Right renal cortex interstitium (tissue), 3 donors: ENCODE measurements at places on chromosomes 2 and 18. TPM values are rescaled to one million over a fixed set of nuclear protein-coding genes. Genes with fewer than 3 reads are reported as not detected.

DNA sequence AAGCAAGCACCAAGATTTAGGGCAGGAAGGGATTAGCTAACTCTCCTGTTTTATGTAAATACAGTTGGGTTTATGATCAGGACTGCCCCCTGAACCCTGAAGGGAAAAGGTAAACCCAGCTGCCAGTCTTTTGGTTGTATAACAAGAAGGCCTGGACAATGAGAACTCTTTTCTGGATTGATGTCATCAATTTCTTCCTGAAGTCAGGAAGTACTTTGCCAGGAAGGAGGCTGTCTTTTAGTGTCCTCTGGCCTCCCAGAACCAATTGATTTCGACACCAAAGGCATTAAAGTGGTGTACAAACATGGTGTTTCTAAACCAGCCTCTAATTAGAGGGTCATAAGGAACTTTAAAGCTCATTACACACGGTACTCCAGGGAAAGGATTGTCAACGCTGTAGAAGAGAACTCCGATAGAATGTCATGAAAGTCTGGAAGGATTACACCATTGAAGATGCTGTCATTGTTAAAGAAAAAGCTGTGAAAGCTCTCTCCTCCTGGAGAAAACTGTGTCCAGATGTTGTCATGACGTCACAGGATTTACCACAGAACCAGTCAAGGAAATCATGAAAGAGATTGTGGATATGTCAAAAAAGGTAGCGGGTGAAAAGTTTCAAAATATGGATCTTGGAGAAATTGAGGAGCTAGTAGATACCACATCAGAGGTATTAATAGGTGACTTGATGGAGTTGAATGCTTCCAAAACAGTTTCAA lies 78.8 kb downstream of the ANKRD12 start:
- no peak for DNase-seq

- no peak for DNase-seq
Observed at GRCh38 chr2:37287966-37288365, 36.7 kb downstream of the PRKD3 start.

DNA sequence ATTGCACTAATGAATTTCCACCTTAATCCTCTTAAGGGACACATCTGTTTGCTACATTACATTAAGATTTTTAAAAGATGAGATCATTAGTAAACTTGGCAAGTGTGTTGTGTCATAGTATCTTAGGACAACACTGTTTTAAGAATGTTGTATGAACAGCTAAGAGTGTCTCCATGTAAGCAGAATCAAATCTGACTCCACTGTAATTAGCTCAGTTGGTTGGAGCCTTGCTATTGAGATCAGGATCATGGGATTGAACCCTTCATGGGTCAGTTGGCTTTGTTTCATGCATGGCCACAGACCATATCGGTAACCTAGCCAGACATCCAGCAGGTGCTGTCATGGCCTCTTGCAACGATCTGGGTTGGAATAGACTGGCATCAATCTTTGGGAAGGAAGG lies 5.2 kb downstream of the FHOD3 start:
- DNase-seq: no peak

DNA sequence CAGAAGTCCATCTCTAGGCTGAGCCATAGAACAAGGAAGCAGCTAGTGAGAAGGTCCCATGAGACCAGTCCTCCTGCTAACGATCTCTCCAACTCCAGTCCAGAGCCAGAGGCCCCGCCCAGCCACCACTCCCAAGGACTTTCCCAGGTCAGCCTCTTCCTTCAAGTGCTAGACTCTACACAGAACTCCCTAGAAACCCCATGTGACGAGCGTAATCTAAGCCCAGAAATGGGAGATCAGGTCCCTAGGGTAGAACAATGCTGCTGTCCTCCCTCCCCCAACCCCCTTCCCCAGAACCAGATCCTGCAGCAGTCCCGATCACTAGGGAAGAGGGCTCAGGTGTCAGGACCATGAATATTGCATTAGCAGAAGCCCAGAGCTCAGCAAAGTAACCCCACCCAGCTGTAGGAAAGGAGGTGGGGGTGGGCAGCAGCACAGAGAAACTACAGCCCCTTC lies 6.9 kb downstream of the DCTN1 start:
- no peak for DNase-seq

GALR1 gene
- polyA plus RNA-seq: 0.06 TPM

CNGA3 gene
- polyA plus RNA-seq: not detected

HRH4 gene
- polyA plus RNA-seq: 0.10 TPM

GRCh38 chr2:230913406-230914143 lies 11.5 kb downstream of the GPR55 start:
- no peak for DNase-seq

DNA sequence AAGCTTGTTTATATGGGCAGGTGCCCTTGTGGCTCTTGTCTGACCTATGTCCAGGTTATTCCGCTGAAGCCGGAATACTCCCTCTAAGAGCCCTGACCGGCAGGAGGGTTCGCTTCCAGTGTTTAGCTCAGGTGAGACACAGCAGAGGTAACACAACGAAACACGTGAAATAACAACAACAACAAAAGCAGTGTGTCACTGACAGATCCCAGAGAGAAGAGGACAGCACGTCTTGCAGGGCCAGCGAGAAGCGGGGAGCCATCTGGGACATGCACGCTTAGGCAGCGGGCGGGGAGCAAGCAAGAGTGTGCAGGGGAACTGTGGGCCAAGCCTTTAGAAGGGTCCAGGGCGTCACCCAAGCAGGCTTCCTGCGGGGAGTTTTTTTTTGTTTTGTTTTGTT lies 17.1 kb upstream of the ZDBF2 start:
- DNase-seq: no peak

DNA sequence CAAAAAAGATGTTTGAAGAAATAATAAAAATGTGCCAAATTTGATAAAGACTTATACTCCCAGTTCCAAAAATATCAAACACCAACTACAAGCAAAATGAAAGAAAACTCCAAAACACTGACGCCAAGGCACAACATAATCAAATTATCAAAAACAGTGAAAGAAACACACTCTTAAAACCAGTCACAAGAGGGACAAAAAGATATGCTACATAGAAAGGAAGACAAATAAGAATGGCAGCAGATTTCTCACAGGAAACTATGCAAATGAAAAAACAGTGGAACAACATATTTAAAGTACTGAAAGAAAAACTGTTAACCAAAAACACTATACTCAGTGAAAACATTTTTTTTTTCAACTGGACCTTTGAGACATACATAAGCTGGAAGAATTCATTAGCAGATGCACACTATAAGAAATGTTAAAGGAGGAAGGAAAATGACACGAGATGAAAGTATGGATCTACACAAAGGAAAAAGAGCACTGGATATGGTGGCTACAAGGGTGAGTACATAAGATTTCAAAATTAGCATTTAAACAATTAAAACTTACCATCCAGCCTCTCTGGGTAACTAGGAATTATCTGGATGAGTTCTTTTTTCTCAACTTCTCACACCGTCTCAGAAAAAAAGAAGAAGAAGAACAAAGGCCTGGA lies 94.0 kb upstream of the ACVR1C start:
- DNase-seq: no peak

DNA sequence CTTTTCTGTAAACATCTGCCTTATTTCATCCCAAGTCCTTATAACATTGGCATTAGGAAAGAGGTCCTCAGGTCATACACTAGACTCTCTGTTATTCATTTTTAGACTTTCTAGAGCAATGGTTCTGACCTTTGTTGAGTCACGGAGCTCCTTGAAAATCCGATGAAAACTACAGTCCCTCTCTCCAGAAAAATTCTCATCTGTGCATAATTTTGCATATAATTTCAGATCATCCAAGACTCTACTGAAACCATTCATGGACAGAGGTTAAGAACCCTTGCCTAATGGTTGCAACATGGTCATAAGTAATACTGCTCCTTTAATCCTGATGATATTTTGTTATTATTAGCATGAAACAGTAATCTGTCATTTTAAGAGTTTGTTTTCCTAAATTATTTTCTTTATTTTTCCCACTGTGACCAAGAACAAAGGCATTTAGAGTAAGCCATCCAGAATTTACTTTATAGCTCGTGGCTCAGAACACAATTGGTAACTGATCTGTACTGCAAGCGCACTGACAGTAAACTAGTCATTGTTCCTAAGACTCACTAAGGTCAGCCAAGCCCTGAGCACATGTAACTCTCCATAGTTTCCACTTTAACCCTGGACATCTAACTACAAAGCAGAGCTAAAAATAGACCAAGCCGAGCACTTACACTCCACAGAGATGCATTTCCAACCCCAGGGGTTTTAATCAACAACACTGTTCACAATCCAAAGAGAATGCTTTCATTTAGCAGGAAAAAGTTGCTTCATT lies 8.4 kb downstream of the MYOM1 start:
- DNase-seq: no peak

DNA sequence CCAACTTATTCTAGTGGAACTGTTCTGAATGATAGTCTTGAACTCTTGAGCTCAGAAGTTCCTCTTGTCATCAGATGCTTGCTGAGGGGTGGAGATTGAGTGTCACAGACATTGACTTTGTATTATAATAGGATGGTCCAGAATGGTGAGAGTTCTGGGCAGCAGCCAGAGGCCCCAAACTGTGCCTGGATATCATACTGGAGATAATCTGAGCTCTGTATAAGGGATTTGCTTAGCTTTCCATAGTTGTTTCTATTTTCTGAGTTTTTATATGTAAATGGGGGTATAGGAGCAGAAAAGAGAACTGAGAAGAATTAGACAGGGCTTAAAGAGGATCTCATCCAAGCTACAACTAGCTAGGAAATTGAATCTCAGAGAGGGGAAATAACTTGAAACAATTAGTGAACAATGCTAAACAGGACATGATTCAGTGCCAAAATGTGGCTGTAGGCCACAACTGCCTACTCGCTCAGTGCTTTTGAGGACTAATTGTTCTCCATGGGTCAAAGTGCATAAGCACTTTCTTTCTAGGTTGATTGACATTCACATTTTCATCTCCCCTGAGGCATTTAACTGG lies 10.1 kb upstream of the LCLAT1 start:
- DNase-seq: no peak

GRCh38 chr2:181792906-181793305 lies 98.6 kb upstream of the ITPRID2 start:
- no peak for DNase-seq

COLEC12 gene
- 30.4 TPM for polyA plus RNA-seq

GRCh38 chr18:40867459-40867858 lies 1087.6 kb upstream of the PIK3C3 start:
- DNase-seq: no peak

KIAA2012 gene
- polyA plus RNA-seq: 0.07 TPM

GRCh38 chr2:17620280-17620679 lies 79.8 kb downstream of the VSNL1 start:
- DNase-seq: no peak

DNA sequence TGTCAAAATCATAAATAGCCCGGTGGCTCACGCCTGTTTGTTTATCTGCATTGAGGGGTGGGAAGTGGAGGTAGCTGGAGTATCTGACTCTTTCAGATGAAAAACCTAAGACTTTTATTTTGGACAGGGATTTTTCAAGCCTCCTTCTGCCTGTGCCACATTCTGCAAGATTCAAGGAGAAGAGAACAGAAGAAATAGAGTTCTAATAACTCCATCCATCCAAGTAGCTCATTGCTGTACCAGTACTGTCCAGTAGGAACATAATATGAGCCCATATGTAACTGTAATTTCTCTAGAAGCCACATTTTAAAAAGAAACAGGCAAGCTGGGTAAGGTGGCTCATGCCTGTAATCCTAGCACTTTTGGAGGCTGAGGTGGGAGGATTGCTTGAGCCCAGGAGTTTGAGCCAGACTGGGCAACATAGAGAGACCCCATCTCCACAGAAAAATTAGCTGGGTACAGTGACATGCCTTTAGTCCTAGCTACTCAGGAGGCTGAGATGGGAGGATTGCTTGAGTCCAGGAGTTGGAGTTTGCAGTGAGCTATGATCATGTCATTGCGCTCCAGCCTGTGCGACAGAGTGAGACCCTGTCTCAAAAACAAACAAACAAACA lies 35.4 kb upstream of the NT5DC4 start:
- no peak for DNase-seq

DNA sequence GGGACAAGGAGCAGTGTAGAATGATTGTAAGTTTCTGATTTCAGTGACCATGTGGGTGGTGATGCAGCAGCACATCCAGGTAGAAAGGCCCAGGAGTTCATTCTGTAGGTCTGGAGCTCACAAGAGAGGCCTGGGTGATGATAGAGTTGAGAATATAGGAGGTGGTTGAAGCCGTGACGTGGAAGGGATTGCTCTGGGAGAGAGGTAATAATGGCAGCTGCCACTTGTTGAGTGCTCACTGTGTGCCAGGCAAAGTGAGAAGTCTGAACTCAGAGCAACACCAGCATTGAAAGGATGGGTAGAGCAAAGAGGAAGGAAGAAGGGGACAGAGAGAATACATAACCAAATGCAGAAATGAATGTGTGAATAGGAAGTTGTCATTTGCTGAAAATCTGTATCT lies 3.3 kb downstream of the TTLL4 start:
- no peak for DNase-seq

GCG gene
- polyA plus RNA-seq: not detected

DNA sequence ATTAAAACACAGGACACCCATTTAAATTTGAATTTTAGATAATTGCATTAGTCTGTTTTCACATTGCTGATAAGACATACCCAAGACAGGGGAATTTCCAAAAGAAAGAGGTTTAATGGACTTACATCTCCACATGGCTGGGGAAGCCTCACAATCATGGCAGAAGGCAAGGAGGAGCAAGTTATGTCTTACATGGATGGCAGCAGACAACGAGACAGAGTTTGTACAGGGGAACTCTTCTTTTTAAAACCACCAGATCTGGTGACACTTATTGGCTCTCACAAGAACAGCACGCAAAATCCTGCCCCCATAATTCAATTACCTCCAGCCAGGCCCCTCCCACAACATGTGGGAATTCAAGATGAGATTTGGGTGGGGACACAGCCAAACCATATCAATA lies 79.8 kb upstream of the SMAD2 start:
- no peak for DNase-seq

DNA sequence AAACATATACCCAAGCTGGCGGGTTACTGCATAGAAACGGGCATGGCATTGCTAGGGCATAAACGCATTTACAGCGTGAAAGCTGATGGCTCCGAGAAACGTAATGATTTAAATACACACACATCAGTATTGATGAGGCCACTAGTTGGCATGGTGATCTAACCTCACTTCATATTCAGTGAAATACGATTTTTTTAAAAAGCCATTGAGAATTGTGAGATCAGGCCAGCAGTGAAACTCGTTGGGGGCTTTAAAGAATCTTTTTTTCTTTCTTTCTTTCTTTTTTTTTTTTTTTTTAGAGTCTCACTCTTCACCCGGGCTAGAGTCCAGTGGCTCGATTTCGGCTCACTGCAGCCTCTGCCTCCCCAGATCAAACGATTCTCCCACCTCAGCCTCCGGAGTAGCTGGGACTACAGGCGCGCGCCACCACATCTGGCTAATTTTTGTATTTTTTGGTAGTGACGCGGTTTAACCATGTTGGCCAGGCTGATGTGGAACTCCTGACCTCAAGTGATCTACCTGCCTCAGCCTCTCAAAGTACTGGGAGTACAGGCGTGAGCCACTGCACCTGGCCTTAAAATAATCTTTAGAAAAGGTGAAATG lies 2.4 kb upstream of the SMAD7 start:
- no peak for DNase-seq

DNA sequence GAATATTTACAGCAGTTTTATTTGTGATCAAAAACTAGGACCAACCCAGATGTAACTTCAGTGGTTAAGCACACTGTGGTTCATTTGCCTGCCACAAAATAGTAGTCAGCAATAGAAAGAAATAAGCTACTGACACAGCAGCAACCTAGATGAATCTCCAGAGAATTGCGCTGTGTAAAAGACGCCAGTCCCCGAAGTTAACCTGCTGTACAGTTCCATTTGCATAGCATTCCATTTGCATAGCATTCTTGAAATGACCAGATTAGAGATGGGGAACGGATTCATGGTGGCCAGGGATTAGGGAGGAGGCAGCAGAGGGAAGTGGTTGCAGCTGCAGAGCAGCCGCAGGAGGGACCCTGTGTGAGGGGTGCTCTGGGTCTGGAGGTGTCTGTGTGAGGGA lies 39.3 kb upstream of the NFATC1 start:
- DNase-seq: no peak

GRCh38 chr2:144132357-144132756 lies 387.6 kb downstream of the ZEB2 start:
- DNase-seq: no peak
